Stimulated activated CD8-positive, alpha-beta memory T cell treated with anti-CD3 and anti-CD28 coated beads, Interleukin-15, amount 100 ng/mL, for 24 hours (primary cell): ENCODE measurements at places on chromosomes 6 and 20.

GRCh38 chr6:28940294-28940857 is 16.6 kb upstream of the TRIM27 start:
- no peak for DNase-seq

- DNase-seq = no peak
Measured at GRCh38 chr6:4736371-4736873, 39.8 kb upstream of the CDYL start.

GRCh38 chr6:39402239-39402751 is 79.8 kb upstream of the KCNK16 start:
- no peak for DNase-seq

- DNase-seq = no peak
Measured at GRCh38 chr20:47127546-47127945, 229.0 kb downstream of the ZMYND8 start.

- no peak for DNase-seq
Measured at GRCh38 chr20:61835301-61835700, 230.4 kb downstream of the TAF4 start.

DNA sequence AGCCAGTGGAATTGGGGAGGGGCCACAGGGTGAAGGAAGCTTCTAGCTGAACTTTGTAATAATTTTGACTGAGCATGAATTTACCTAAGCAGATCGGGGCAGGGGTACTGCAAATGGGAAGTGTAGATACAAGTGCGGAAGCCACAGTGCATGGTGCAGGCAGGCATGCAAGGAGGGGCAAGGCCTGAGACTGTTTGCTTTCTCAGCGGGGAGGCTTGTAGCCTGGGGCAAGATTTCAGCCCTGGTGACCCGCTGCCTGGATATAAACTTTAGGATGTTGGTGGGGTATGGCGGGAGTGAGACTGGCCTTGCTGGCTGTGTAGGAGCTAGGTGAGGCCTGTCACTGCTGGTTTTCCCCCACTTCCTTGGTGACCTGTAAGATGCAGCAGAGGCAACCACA is 266.4 kb upstream of the PREP start:
- DNase-seq = no peak

- no peak for DNase-seq
Measured at GRCh38 chr6:152981989-152982903, 595 bp downstream of the FBXO5 start.
